NCI-H510A (cell line): ENCODE measurements at places on chromosomes 12 and 14.

DNA sequence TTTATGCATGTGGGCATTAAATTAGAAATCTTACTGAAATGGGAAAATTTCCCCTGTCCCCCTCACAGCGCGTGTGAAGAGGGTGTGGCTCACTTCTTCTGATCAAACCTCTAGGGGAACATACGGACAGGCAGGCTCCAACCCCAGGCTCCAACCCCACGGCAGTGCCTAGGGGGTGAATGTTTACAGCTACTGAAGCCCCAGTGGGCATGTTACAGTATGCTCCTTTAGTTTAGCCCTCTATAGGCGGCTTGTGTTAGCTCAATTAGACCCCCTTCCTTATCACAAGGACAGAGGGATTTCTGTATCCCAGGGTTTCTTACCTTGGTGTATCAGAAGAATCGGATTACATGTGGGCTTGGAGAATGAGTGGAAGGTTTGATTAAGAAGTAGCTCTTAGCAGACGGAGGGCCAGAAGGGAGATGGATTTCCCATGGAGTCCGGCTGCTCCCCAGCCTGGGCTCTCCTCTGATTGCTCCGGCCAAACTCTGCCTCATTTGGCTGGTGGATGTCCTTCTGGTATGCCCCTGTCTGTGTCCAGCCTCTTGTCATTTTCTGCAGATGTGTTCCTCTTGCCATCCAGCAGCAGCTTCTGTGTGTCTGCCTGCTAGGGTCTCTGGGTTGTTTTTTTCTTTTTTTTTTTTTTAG, 223.7 kb downstream of the TMTC2 start:
- DNase-seq: no peak

- DNase-seq: no peak
These were observed 68.2 kb downstream of the FRMD6 start for GRCh38 chr14:51719955-51720354.

DNA sequence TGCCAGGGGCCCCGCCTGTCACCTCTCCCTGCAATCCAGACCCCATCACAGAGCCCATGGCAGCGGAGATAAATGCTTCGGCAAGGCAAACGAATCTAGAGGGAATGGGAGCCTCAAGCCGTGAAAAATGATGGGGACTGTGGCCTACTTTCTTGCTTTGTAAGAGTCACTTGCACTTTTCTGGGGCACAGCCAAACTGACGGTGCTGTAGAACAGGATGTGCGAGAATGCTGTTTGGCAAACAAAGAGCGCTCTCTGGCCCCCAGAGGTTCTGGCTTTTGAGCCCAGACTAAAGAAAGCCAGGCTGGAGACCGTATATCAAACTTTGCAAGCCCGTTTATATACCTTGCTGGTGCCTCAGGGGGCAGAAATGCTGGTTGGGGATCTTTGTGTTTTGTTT, 108.7 kb downstream of the CACNA1C start:
- no peak for DNase-seq

DNA sequence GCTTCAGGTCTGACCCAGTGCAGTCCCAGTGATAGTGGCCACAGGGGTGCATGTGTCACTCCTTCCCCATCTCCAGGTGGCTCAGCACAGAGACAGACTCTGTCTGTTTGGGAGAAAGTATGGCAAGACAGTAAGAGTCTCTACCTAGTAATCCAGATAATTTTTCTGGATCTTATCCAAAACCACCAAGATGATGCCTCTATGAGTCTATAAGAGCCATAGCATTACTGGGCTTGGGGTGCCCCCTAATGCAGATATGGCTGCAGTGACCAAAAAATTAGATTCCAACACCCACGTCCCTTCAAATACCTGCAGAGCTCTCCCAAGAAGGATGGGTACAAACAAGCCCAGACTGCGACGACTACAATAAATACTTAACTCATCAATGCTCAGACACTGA, 123.8 kb downstream of the GRIP1 start:
- DNase-seq: no peak

GRCh38 chr12:28021704-28022103, 49.2 kb upstream of the PTHLH start:
- no peak for DNase-seq

DNA sequence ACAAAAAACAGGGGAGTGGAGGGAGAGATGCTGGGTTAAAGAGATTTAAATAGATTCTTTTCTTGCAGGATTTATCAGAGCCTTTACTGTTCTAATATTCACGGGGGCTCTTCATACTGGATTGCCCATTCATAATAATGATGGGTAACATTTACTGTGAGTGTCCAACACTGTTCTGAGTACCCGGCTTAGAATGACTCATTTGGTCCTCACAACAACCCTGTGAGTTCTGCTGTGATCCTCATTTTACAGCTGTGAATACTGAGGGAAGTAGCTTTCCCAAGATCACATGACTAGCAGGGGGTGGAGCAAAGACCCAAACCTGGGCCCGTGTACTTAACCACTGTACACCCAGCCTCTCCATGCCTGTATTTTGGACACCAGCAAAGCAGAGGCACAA, 113.4 kb downstream of the NT5DC3 start:
- DNase-seq: no peak
